NCI-H1105 (cell line): ENCODE measurements at places on chromosomes 6 and 20.

- no peak for DNase-seq
These were observed 250.0 kb downstream of the UST start for GRCh38 chr6:148996815-148997214.

- DNase-seq, result no peak
These were observed 133.4 kb upstream of the DTNBP1 start for GRCh38 chr6:15796130-15796771.

DNA sequence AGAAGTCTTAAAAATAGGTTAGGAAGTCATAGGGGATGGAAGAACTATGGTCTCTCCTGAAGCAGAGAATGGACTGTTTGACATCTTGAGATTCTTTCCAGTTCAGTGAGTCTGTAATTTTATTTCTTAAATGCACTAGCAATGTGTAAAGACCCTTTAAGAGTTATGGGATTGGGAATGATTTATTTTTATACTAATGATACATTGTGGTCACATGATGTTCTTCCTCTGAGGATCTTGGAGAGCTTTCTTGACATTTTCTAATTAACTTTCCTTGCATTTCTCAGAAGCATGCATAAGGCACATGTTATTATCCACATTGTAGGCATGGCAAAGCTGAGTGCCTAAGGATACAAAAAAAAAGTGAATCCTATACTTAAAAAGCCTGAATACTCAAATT lies 507.6 kb upstream of the NRSN1 start:
- no peak for DNase-seq

- DNase-seq, result no peak
These were observed 32.5 kb downstream of the NT5E start for GRCh38 chr6:85482206-85482904.
